Mucosa of descending colon (tissue), 3 donors: ENCODE measurements at places on chromosomes 3 and 15.

DNA sequence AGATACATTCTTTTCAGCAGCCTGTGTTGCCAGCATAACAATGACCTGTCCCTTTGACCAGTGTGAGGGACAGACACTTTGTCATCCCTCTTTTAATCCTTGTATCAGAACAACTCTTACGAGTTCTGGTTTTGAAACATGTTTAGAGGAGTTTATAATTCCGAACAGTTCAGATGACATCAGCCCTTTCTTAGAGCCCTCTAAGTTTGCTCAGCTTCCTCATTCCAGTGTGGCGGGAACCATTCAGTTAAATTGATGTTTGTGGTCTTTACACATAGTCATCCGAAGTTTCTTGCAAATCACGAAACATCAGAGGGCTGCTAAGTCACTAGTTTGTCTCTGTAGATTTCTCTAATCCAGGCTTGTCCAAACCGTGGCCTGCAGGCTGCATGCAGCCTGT is 102.5 kb downstream of the AKAP13 start:
- DNase-seq: no peak

DNA sequence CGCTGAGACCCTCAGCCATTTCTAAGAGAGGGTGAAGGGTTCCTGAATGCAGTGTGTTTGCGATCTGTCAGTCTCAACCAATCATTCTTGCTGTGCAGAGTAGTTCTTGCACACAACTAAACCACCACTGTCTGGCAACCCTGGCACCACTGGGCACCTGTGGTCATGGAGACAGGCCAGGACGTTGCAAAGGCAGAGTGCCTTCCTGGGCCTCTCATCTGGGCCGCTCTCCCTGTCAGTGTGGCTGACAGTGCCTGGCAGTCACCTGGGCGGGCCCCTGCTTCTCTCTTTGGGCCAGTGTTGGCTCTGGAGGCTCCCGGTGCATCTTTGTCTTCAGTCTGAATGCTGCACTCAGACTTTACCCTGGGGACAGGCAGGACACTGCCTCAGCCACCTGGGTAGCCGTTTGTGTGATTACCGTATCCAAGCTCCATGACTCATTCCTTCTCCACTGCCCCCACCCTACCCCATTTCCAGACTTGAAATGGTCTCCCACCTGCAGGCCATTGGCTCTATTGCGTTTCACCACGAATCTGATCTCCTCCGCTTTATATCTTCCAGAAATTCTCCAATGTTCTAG is 104.6 kb upstream of the KLF13 start:
- no peak for DNase-seq

- no peak for DNase-seq
Observed at GRCh38 chr15:22839046-22839695, 705 bp downstream of the NIPA2 start.

- no peak for DNase-seq
Observed at GRCh38 chr3:122055215-122055614, at the start of gene CD86. TSS of gene CD86 (plus strand) at chr3:122055362. CDS start at chr3:122055490, 128 bp downstream.

DNA sequence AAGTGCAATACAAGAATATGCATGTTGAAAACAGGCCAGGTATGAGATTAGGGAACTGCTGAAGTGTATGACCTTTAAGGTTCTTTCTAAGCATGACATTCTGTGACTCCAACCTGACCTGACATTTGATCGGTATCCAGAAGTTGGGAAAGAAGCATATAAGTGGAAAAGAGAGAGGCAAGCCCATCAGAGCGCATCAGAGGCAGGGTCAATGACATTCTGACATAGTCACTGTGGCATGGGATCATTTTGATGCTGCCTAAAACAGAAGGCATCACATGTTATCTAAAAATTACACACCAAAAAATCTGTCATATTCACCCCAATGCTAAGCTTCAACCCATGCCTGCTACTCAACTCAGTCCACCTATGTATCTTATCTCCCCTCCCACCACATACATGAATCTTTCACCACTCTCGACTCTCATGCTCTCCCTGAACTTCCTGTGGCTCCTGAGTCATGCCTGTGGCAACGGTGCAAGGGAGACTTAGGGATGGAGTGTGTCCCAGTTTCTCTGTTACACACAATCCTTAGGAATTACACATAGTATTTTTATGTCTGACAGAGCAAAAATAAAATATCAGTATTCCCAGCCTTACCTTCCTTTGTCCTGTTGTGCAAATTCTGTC is 20.5 kb upstream of the LRRN1 start:
- no peak for DNase-seq

DNA sequence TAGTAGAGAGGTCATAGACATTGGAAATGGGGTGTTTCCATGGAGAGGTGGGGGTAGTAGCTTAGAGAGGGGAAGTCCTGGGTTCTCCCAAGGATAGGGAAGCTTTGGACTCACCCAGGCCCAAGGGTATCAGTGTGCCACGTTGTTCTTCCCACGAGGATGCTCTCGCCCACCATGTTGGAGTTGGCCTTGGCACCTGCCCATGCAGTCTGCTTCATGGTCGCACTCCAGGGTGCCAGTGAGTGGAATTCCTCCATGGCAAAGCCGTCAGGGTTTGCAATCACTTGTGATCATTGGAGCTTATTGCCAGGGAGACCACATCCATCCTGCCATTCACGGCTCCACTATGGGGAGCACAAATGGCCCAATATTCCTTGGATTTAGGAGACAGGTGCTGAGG is 60.6 kb downstream of the GRIP2 start:
- no peak for DNase-seq
